ENCODE measurements at places on chromosomes 6 and 20.

- no peak for DNase-seq
These were observed 75.8 kb downstream of the PREP start for GRCh38 chr6:105326833-105327770.

DNA sequence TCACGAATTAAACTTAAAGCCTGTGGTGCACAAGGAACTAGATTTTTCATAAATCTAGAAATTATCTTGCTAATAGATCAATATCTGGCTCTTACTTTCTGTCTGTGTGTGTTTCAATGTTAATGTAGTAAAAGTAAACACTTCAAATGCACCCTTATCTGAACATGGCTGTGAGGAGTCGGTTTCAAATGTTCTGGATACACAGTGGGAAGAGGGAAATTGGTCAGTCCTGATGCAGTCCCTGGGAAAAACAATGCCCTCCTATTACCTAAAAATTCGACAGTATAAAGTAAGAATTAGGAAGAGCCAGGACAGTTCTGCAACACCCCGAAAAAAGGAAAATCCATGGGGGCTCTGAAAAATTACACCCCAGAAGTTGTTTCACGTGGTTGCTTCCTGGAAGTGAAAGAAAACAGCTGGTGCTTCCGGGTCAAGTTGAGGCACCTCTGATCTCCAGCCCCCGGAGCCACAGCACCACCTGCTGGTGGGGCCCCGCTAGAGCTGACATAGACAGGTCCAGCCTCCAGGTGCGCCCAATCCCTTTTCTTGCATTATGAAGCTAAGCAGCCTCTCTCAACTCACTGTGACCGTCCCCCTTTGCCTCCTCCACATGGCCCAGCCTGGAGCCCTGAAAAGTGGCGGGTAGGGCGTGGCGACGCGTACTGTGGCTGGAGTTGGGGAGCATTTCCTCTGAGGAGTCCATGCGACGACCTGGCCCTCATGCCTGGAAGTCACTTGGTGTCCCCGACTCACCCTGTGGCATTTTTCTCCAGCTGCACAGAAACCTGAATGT lies 8.3 kb downstream of the SEMG2 start:
- peak; percentile 46 for DNase-seq

DNA sequence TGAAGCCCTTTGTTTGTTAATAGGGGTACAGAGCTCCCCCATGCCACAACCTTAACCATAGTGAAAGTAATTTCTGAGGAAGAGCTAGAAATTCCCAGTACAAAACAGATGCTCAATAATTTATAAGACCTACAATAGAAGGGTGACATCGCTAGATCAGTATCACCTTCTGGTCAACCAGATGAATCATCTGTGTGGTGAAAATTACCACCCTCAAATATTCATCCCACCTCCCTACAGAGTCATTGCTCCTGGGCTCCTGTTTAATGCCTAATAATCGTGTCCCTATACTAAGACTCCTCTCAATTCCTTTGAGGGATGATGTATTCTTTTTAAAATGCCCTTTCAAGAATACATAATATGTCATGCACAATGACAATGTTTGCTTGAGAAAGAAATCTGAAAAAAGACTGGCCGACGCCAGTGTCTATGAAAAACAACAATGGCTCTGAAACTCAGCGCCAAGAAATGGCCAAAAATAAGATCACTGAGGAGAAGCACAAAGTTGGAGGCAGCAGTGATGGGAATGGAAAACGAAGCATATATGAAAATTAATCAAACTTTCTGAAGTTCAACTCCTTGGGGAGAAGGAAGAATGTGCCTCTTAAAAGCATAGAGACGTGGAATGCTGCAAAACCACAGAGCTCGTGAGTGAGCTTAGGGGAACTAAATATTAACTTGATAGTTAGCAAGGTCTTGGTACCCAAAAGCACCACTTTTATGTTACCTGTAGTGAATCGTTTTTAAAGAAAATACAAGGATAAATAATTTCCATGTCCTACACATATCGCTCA lies 11.0 kb upstream of the ADGRF5 start:
- no peak for DNase-seq

GRCh38 chr6:88852000-88852399 lies 111.4 kb downstream of the RNGTT start:
- no peak for DNase-seq

- no peak for DNase-seq
These were observed 135.1 kb downstream of the PLG start for GRCh38 chr6:160837146-160837545.

DNA sequence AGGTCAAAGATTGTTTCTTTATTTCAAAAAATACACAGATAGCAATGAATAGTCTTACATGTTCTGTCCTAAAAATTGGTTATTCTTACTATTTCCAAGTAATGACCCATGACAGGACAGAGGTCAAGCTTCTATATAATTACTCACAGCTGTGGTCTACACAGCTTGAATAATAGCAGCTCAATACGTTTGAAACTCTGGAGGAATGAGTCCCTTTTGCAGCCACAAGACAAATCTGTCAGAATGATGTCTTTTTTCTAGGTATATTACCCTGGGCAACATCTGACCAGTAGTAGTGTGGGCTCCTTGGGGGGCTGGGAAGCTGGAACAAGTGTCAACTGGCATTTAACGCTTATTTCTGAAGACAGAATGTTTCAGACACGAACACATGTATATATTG lies 84.9 kb upstream of the HTR1B start:
- peak; percentile 60 for DNase-seq

GRCh38 chr6:166157930-166158617 lies 9.6 kb downstream of the TBXT start:
- no peak for DNase-seq

GRCh38 chr6:122833021-122833491 lies 44.0 kb downstream of the SMPDL3A start:
- no peak for DNase-seq

- DNase-seq, result no peak
These were observed 30.8 kb upstream of the MPC1 start for GRCh38 chr6:166413491-166413951.

- DNase-seq, result no peak
These were observed 422.8 kb downstream of the EPM2A start for GRCh38 chr6:145312481-145312880.

GRCh38 chr20:46512943-46513844 lies at the start of gene ZNF334:
TSS of gene ZNF334 (minus strand) at chr20:46513559. CDS start at chr20:46512102, 1,457 bp downstream.
- DNase-seq, result peak; percentile 72

- DNase-seq, result no peak
These were observed 348.8 kb upstream of the PLCB4 start for GRCh38 chr20:8720089-8720488.

DNA sequence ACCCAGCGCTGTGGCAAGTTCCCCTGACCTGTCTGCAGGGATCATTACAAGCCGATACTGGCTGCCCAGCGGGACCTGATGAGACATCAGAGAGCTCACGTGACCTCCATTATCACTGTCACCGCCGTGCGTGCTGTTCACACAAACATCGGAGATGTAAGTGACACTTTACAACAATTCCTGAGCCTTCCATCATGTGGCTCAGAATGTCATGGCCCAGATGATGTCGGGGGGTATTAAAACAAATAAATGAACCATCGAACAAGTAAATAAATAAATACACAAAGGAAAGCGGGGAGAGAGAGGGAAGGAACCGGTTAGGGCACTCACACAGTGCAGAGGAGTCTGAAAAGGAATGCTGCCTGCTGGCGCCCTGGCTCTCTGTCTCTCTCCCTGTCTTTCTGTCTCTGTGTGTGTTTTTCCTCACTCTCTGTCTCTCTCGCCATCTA lies 195.1 kb downstream of the BMP7 start:
- no peak for DNase-seq

DNA sequence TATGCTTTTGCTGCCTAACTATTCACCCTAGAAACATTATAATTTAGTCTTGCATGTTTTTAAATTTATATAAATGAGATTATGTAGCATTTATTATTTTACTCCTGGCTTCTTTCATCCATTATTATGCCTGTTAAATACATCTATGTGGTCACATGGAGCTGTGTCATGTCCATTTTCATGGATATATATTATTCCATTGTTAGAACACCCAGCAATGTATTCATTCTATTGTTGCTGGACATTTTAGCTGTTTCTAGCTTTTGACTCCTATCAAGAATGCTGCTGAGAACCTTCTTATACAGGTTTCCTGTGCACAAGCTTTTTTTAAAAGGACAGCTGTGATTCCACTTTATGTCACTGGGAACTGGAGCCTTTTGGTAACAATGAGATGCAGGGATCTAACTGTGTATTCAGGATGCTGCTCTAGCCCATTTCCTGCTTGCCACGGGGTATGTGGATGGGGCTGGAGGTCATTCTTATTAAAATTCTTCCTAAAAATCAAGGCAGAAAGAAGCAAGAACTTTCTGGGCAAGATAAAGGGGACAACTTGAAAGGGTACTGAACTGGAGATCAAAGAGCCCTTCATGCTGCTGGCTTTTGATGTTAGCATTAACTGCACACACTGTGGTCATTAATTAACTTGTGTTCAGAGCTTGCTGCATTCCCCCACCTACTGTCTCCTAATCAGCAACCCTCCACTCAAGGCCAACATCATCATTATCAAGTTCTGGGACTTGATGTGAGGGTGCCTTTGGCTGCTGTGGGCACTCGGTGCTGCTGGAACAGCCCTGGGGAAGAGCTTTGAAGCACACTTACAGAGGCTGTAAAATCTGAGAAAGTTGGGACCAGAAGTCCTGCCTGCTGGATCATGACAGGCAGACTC lies 96.6 kb upstream of the AKIRIN2 start:
- no peak for DNase-seq

GRCh38 chr6:147829418-147829817 lies 320.9 kb downstream of the SAMD5 start:
- no peak for DNase-seq

- DNase-seq, result no peak
These were observed 44.9 kb upstream of the TLDC2 start for GRCh38 chr20:36830791-36831691.

DNA sequence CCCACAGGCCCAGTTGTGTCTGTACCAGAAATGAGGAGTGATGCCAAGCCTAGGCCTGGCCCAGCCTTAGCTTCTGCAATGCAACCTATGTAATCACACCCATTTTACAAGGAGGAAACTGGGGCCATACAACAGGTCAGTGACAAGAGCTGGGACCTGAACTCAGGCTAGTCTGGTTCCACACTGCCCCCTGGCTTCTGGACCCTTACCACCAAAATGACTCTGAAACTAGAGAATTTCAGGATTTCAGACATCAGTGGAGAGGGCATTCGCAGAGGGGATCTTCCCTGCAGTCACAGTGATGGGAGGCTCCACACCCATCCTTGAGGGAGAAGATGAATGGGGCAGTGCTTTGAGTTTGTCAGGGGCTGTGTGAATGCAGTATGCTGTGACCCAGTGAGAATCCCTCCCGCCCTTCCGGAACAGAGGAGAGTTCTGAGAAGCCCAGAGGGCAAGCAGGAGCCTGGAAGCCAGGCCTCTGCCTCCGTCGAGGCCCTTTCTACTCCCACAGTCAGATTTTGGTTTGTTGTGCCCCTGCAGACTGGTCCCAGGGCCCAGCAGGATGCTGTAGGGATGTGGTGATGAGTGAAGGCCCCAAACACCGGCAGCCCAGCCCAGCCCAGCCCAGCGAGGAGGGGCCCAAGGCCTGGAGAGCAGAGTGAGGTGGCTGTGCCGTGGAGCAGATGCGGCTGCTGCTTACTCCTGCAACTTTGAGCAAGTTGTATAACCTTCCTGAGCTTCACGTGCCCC lies 48.1 kb upstream of the MYL9 start:
- no peak for DNase-seq

- DNase-seq, result no peak
These were observed 11.8 kb downstream of the GSTA4 start for GRCh38 chr6:52983159-52983848.

- no peak for DNase-seq
These were observed 32.2 kb downstream of the ARHGAP18 start for GRCh38 chr6:129677620-129678325.

DNA sequence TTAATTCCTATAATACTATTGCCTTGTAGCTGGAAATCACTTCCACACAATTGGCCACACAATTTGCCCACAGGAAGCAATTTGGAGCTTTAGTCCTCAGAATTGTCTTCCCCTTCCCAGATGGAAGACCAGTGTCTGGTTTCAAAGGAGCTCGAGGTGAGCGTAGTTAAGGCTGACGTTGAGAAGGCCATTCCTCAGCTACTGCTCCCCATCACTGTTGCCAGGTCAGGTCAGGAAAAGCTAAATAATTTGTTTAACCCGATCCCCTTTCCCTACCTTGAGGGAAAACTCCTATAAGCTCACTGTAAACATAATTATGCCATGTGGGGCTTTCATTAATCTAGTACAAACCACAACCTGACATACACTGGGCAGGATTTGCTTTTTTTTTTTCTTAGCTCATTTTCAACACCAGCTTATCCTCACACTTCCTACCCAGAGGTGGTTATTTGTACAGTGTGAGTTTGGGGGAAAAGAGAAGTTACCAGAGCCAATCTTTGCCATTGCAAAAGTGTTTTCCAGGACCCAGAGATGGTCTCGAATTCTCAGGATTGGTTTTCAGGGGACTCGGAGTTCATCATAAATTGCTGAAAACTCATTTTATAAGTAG lies 242.7 kb downstream of the CLIC5 start:
- no peak for DNase-seq

GRCh38 chr6:36263390-36264000 lies 6.4 kb upstream of the PNPLA1 start:
- no peak for DNase-seq

DNA sequence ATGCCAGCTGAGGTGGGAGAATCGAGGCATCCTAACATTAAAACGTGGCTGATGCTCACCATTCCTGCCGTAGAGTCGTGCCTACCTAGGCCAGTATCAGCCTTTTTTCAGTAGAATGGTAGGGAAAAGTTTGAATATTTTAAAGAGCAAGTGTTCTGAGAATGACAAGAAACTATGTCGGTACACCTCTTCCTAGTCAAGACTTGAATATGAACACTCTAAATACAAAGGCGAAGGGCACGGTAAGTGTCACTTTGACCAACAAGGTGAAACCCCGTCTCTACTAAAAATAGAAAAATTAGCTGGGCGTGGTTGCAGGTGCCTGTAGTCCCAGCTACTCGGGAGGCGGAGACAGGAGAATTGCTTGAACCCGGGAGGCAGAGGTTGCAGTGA lies 1.0 kb downstream of the GINM1 start:
- DNase-seq, result peak; percentile 60

- no peak for DNase-seq
These were observed 4.3 kb downstream of the TGM6 start for GRCh38 chr20:2385026-2385425.

- no peak for DNase-seq
These were observed 185.4 kb upstream of the SLC24A3 start for GRCh38 chr20:19026901-19027644.

DNA sequence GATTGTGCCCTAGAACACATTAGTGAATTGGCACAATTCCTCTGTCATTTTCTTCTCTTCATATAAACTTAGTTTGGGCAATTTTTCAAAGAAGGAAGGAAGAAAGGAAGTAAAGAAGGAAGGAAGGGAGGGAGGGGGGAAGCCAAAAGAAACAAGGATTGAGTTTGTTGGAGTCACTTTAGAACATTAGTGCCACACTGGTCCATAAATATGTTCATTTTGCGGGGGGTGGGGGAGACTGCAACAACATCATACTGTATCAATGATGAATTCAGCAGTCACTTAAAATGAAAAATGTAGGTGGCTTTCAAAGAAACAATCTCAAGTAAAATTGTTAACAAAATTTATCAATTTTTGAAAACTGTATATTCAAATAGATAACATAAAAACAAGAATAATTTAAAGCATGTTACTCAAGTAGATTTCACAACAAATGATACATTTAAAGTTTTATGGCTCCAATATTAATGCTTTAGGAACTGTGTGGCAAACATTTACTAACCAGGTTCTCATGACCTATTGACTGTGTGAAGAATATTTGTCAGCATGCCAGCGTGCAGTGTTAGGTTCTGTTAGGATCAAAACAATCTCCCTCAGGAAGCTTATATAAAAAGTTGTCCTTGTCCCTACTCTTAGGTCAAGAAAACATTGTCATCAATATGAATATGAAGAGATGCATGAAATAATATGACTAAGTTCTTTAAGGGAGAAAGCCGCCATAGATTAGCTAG lies 208.1 kb upstream of the AGPAT4 start:
- DNase-seq, result no peak

- no peak for DNase-seq
These were observed 114.6 kb downstream of the ADAT2 start for GRCh38 chr6:143335865-143336264.
